K562 (cell line): ENCODE measurements at places on chromosomes 5 and 9. TPM values are rescaled to one million over a fixed set of nuclear protein-coding genes. Genes with fewer than 3 reads are reported as not detected.

Gene GFI1B
- 73.4 and 75.7 TPM in 2 replicates for total RNA-seq

Gene ZNF483
- 0.38 and 0.58 TPM in 2 replicates for total RNA-seq

GRCh38 chr5:136905571-136905970 lies 540.2 kb upstream of the TRPC7 start:
- no peak overlapping the region for H3K4me3 ChIP-seq
- H3K27ac ChIP-seq = no peak overlapping the region
- H3K4me1 ChIP-seq = no peaks in the 10 kb centered on the region
- H3K36me3 ChIP-seq = no peaks in the 10 kb centered on the region
- 0 out of 2 replicates have a peak, but pooled peaks cover 2% of the 10 kb centered on the region for H3K27me3 ChIP-seq

- DNase-seq = no peak
- no peak overlapping the region for H3K27ac ChIP-seq
- peaks cover 25% of the 10 kb centered on the region for H3K27me3 ChIP-seq
- no peaks in the 10 kb centered on the region for H3K4me1 ChIP-seq
- no peaks in the 10 kb centered on the region for H3K36me3 ChIP-seq
These were observed 14.6 kb downstream of the FOXD1 start for GRCh38 chr5:73433982-73434342.

GRCh38 chr9:38064842-38065368 lies 4.1 kb downstream of the SHB start:
- DNase-seq = no peak
- H3K36me3 ChIP-seq = peaks cover 15% of the 10 kb centered on the region; the same call in 2 of the 3 replicates
- H3K4me1 ChIP-seq = peaks cover 54% of the 10 kb centered on the region
- H3K4me3 ChIP-seq = no peak overlapping the region
- H3K27ac ChIP-seq = no peak overlapping the region
- H3K27me3 ChIP-seq = no peaks in the 10 kb centered on the region; the same call in 2 of the 3 replicates

- peaks cover 16% of the 10 kb centered on the region for H3K4me1 ChIP-seq
- H3K27ac ChIP-seq = no peak overlapping the region
- H3K36me3 ChIP-seq = no peaks in the 10 kb centered on the region
These were observed 17.9 kb downstream of the FGD3 start for GRCh38 chr9:92965061-92965758.

- H3K4me3 ChIP-seq = no peak overlapping the region
- H3K27me3 ChIP-seq = peaks cover 59% of the 10 kb centered on the region
- no peaks in the 10 kb centered on the region for H3K4me1 ChIP-seq
- H3K36me3 ChIP-seq = no peaks in the 10 kb centered on the region
These were observed 179.1 kb downstream of the GOLPH3 start for GRCh38 chr5:31995006-31995405.

DNA sequence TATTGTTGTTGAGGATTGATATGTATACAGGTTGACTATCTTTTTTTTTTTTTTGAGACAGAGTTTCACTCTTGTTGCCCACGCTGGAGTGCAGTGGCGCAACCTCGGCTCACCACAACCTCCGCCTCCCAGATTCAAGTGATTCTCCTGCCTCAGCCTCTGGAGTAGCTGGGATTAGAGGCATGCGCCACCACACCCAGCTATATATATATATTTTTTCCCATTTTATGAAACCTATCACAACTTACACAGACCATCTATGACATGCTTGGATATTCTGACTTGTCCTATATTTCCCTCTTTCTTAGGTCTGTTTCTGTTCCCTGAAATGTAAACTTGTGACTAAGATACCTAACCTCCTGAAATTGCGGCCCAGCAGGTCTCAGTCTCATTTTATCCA lies 5.0 kb downstream of the CD14 start:
- DNase-seq = no peak
- H3K27me3 ChIP-seq = no peaks in the 10 kb centered on the region
- H3K36me3 ChIP-seq = no peaks in the 10 kb centered on the region
- H3K27ac ChIP-seq = no peak overlapping the region
- H3K4me1 ChIP-seq = peaks cover 3% of the 10 kb centered on the region; the same call in 2 of the 3 replicates

DNA sequence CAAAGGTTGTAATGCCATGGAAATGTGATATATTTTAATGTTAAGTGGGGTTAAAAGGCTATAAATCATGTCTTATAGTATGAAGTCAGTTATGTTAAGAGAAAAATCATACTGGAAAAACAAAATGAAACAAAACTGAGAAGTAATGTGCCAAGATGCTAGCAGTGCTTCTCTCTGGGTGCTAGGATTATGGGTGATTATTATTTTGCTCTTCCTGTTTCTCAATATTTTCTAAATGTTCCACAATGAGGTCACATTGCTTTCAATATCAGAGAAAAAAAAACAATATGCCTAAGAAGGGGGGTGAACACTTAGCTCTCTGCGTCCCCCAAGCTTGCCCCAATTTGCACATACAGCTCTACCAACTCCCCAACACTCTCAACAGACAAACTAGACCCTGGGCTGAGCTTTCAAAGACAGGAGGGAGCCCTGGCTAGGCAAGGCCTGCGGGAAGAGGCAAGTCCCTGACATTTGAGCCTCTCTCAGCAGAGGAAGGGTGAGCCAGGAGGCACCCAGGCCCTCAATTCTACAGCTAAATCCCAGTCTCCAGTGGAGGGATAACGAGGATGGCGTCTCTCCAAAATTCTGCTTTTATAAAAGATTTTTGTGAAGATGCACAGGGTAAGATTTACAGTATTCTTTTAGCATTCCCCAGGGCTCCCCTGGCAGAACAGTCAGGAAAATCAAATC lies 24.4 kb downstream of the WHRN start:
- H3K36me3 ChIP-seq = peaks cover 8% of the 10 kb centered on the region; the same call in 2 of the 3 replicates
- no peaks in the 10 kb centered on the region for H3K27me3 ChIP-seq
- no peak overlapping the region for H3K27ac ChIP-seq

GRCh38 chr5:95704150-95704549 lies 21.4 kb upstream of the SPATA9 start:
- no peaks in the 10 kb centered on the region for H3K27me3 ChIP-seq
- no peaks in the 10 kb centered on the region; the same call in 1 of the 2 replicates for H3K4me1 ChIP-seq
- no peaks in the 10 kb centered on the region; the same call in 2 of the 3 replicates for H3K36me3 ChIP-seq
- DNase-seq = no peak
- no peak overlapping the region for H3K27ac ChIP-seq
- no peak overlapping the region for H3K4me3 ChIP-seq

GRCh38 chr9:119634006-119634405 lies 264.8 kb upstream of the BRINP1 start:
- no peaks in the 10 kb centered on the region for H3K27me3 ChIP-seq
- DNase-seq = no peak
- no peaks in the 10 kb centered on the region for H3K36me3 ChIP-seq
- H3K27ac ChIP-seq = no peak overlapping the region
- H3K4me1 ChIP-seq = no peaks in the 10 kb centered on the region
- no peak overlapping the region for H3K4me3 ChIP-seq

- H3K4me3 ChIP-seq = no peak overlapping the region
- peak; percentile 6 for DNase-seq
- no peaks in the 10 kb centered on the region for H3K4me1 ChIP-seq
These were observed 330.3 kb downstream of the MLLT3 start for GRCh38 chr9:20292002-20292401.

DNA sequence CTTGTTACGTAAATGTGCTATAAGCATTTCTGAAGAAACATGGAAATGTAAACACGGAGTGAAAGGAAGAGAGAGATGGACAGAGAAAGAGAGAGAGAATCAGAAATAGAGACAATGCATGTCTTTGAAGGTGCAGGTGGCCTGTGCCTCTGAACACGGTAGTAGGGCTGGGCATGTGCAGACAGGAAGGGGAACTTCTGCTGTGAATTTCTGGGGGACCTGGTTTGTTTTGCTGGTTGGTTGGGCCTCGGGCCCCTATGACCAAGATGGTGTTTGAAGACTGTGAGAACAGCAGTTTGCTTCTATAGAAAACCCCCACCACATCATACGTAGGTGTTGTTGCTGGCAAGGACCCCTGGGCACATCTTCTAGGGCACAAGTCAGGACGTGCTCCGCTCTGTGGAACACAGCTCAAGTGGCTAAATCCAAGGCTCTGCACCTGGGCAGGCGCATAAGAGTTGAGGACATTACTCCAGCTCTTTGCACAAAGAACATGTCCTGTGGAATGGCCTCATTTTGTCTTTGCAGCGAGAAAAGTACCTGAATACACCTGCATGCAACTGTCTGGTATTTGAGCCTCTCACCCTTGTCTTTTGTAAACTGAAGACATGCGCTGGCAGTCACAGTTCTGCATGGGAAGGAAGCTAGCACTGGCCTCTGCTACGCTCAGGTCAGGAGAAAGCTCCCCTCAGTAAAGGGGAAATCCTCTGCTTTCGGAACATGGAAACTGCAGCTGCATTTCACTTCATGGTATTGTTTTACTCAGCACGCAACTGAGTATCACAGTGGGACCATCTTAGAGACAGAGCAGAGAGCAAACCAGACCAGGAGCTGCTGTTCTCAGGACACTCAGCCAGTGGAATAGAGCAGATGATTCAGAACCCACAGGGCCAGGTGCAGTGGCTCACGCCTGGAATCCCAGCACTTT lies 2.7 kb downstream of the OR2V2 start:
- DNase-seq = no peak
- 0 out of 2 replicates have a peak, but pooled peaks cover 3% of the 10 kb centered on the region for H3K4me1 ChIP-seq
- H3K27me3 ChIP-seq = no peaks in the 10 kb centered on the region
- no peaks in the 10 kb centered on the region for H3K36me3 ChIP-seq
- no peak overlapping the region for H3K27ac ChIP-seq

DNA sequence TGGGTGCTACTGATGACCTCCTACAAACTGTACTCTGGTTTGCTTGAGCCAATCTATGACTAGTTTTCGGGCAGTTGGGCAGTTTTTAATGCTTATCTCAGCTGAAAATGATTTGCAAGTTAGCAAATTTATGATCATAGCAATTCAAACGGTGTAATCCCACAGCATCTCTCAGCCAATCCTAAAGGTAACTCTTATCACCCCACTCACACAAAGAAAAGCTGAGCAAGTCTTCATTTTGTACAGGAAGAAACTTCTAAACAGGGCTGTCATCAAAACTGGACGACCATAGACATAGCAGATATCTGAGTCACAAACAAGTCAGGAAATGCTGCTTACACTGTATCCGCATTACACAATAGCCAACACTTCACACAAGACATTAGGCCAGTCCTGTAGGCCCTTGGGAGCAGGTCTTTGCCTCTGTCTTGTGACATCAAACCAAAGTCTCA lies 2.6 kb upstream of the ENC1 start:
- H3K27me3 ChIP-seq = peaks cover 42% of the 10 kb centered on the region
- H3K4me3 ChIP-seq = no peak overlapping the region
- no peaks in the 10 kb centered on the region for H3K36me3 ChIP-seq
- DNase-seq = no peak
- peak overlapping the region; percentile 5; the same call in 1 of the 3 replicates for H3K27ac ChIP-seq

Gene HINT2
- 34.2 and 40.5 TPM in 2 replicates for total RNA-seq

Gene SOWAHA
- not detected in 2 replicates for total RNA-seq

GRCh38 chr9:117535434-117535833 lies 120.6 kb upstream of the ASTN2 start:
- no peak overlapping the region for H3K4me3 ChIP-seq
- no peaks in the 10 kb centered on the region for H3K27me3 ChIP-seq
- no peak overlapping the region for H3K27ac ChIP-seq
- no peaks in the 10 kb centered on the region for H3K36me3 ChIP-seq
- H3K4me1 ChIP-seq = no peaks in the 10 kb centered on the region

- no peak for DNase-seq
- H3K4me1 ChIP-seq = peaks cover 6% of the 10 kb centered on the region; the same call in 1 of the 2 replicates
- no peak overlapping the region for H3K4me3 ChIP-seq
- H3K36me3 ChIP-seq = no peaks in the 10 kb centered on the region; the same call in 2 of the 3 replicates
- no peaks in the 10 kb centered on the region for H3K27me3 ChIP-seq
- H3K27ac ChIP-seq = peak overlapping the region; percentile 86; the same call in 2 of the 3 replicates
These were observed 6.4 kb upstream of the DCTN4 start for GRCh38 chr5:150765011-150765798.

DNA sequence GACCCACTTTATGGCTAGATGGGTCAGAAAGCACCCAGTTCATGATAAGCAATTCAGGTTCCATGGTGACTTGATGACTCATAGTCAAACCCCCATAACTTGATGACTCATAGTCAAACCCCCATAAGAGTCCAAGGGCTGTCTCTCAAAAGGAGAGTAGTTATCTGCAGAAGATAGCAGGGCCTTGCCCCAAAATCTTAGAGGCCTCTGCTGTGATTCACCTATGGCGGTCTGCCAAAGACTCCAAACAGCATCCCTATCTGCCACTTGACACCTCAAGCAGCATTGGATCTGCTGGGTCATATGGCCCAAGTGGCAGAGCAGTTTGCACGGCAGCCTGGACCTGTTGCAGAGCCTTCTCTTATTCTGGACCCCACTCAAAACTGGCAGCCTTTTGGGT lies 395.2 kb upstream of the KIF2A start:
- H3K4me3 ChIP-seq = no peak overlapping the region
- no peaks in the 10 kb centered on the region for H3K4me1 ChIP-seq
- DNase-seq = no peak
- H3K27me3 ChIP-seq = no peaks in the 10 kb centered on the region
- no peaks in the 10 kb centered on the region for H3K36me3 ChIP-seq

DNA sequence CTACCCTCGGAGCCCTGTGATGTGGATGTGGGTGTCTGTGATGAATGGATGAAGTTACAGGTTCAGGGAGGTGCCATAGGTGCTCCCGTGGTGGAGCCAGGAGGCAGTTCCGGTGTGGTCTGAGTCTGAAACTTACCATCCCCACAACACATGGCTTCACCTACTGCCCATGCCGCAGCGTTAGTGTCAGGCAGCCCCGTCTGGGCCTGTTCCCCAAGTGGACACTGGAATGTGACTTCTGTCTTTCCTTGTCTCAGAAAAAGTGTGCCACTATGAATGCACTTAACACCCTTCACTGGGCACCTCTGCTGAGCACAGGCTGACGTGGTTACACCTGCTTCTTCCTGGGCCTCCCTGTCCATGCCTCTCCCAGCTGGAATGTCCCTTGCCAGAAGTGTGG lies 8.6 kb downstream of the ANKRD33B start:
- no peaks in the 10 kb centered on the region for H3K27me3 ChIP-seq
- H3K36me3 ChIP-seq = no peaks in the 10 kb centered on the region

- no peak overlapping the region for H3K4me3 ChIP-seq
- peak; percentile 9 for DNase-seq
- H3K27me3 ChIP-seq = no peaks in the 10 kb centered on the region
- no peaks in the 10 kb centered on the region for H3K36me3 ChIP-seq
These were observed 7.2 kb downstream of the GAPT start for GRCh38 chr5:58498340-58498942.

Gene CNTLN
- 0.04 TPM in 1 of 2 replicates, not detected in the other for total RNA-seq

- no peak overlapping the region for H3K4me3 ChIP-seq
- H3K4me1 ChIP-seq = no peaks in the 10 kb centered on the region
- no peak for DNase-seq
- no peak overlapping the region for H3K27ac ChIP-seq
- no peaks in the 10 kb centered on the region for H3K27me3 ChIP-seq
These were observed 546.5 kb downstream of the PDE4D start for GRCh38 chr5:59346982-59347381.

DNA sequence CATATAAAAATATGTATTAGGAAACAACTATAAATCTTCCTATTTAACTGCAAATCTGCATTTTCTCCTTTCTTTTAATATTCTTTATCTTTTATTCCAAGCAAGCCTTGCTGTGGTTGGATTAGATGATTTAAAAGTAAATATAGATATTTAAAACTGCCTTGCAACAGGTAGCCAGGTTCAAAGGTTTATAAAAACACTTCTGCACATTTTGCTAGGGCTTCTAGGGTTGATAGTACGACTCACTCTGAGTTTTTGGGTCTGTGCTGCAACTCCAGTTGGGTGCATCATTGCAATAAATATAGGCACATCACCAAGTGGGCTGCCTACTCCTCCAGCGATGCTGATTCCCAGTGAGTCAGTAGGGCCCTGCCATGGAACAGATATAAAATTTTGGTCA lies 167.7 kb downstream of the MPDZ start:
- no peaks in the 10 kb centered on the region for H3K4me1 ChIP-seq
- H3K27ac ChIP-seq = no peak overlapping the region
- H3K27me3 ChIP-seq = no peaks in the 10 kb centered on the region
- H3K36me3 ChIP-seq = no peaks in the 10 kb centered on the region
- no peak for DNase-seq
